BJ (cell line): ENCODE measurements at places on chromosomes 4 and X. TPM values are rescaled to one million over a fixed set of nuclear protein-coding genes. Genes with fewer than 3 reads are reported as not detected.

DNA sequence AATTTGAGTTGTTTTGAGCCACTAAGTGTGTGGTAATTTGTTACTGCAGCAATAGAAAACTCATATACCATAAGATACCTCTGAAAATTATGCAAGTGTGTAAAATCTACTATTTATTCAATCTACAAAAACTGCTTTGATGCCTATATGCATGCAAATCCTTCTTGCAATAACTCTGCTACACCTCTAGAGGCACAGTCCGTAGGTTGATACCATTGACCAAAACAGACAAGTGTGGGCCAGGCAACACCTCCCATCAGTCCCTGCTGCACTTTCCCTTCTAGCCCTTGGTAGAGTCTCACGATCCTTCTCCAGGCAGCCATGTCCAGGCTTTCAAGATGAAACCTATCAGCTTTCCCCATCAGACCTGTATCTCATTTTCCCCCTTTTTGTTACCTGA is 48.8 kb upstream of the FAM9A start:
- DNase-seq = no peak

DNA sequence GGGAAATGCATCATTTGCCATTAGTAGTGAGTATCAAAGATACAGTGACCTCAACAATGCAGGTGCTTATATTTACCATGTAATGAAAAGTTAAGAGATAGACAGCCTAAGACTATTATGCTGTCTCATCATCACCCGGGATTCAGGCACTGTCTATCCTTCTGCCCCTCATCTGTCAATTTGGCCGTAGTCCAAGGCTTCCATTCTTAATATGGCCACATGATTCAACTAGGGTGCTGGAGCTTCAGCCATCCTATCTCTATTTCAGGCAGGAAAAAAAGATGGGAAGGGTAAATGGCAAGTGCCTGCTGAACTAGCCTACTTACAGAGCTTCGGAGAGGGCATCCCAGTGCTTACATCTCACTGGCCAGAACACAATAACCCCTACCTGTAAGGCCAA is 196.7 kb upstream of the LNX1 start:
- no peak for DNase-seq

- DNase-seq = no peak
Observed at GRCh38 chrX:71997320-71997719, 86.7 kb downstream of the NHSL2 start.

- DNase-seq = no peak
Observed at GRCh38 chr4:176981551-176981950, 188.8 kb upstream of the VEGFC start.

- no peak for DNase-seq
Observed at GRCh38 chrX:340641-341423, 22.2 kb upstream of the GTPBP6 start.

DNA sequence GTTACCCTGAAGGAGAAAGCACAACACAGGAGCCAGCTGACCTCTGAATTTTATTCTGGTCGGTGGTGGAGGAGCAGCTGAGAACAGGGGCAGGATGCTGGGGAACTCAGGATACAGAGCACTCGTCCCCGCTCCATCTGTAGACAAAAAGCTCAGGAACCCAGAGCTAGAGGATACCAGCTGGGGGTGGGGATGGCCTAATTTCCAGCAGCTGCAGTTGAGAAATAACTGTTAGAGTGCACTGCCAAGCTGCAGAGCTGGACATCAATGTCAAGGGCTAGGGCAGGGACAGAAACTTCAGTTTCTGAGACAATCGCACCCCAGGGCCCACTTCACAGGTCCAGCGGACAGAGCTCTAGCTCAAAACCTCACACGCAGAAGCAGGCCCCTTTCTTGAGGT is 122.1 kb upstream of the GUCY1A1 start:
- no peak for DNase-seq

DNA sequence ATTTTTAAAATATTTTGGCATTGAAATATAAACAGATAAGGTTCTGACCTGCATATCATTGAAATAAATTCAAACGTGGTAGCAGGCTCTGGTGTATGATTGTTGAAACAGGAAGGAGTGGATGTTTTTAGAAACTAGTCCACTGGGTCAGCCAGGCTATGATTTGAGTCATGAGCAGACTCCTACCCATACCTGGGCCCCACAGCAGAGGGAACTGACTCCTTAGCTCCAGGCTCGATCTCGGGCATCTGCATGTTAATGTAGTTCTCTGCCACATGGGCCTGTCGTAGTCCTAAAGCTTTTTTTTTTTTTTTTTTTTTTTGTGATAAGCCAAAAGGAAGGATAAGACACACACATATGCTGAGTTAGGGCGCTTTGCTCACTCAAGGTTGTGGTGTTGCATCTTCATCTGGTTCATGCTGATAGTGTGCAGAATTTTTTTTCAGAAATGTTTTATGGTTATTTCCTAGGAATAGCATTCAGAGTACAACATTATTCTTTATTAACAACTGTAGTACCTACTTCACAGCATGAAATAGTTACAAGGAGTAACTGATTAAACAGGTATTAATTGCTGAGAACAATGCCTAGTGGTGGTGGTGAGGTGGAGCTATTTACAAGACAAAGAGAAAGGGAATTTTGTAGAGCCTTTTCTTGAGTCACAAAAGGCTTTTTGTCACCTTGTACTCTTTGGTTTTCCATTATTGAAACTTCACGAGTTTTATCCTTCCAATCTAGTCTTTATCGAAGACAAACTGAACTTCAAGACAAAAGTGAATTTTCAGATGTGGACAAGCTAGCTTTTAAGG is 27.3 kb downstream of the OFD1 start:
- DNase-seq = no peak

The FAM184B gene
- polyA plus RNA-seq = 0.01 and 0.02 TPM in 2 replicates

The CLDN22 gene
- polyA plus RNA-seq = 0.06 and 0.07 TPM in 2 replicates
